ENCODE measurements at places on chromosomes 4 and X.

DNA sequence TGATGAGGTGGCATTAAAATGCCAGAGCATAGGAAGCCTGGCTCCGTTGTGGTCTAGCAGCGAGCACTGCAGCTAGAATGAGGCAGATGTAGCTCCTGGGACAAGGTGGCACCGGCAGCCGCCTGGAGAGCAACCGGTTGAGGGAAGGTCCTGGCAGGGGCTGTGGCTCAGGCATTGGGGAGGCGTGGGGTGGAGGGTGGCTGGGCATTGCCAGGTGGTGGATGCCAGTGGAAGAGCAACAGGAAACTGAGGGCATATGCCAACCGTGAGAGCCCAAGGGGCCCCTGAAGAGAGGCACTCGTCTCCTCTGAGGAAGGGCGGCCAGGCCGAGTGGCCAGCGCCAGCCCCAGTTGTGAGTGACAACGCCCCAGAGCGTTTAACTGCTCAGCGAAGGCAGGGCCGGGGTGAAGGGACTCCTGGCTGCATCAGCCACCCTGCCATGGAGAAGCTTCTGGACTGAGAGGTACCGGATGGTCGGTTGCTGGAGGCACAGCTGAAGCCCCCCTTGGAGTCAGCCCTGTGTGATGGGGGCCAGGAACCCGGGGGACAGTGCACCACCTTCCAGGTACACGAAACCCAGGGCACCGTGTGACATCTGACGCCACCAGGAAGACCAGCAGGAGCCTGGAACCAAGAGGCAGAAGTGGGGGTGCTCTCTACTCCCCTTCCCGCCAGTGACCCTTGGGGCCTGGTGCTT, 13.2 kb upstream of the PDE6B start:
- no peak for DNase-seq

GRCh38 chrX:129716507-129716906, 22.3 kb upstream of the XPNPEP2 start:
- no peak for DNase-seq

GRCh38 chr4:53804719-53805118, 213.4 kb upstream of the LNX1 start:
- no peak for DNase-seq

DNA sequence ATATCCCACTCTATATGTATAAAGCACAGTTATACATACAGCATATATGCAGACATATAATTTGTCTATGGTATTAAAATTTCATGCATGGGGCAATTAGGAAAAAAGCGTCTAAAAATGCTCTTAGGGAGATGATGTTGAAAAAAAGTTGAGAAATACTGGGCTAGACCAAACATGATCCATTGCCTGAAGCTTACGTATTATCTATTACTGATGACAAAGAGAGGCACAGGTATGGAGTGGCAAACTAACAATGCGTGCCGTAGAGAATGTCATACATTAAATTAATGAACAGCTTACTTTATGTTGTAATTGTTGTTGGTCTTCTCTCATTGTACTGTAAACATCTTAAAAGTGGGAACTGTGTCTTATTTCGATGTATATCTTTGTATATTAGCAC, 13.9 kb downstream of the RHOH start:
- no peak for DNase-seq

DNA sequence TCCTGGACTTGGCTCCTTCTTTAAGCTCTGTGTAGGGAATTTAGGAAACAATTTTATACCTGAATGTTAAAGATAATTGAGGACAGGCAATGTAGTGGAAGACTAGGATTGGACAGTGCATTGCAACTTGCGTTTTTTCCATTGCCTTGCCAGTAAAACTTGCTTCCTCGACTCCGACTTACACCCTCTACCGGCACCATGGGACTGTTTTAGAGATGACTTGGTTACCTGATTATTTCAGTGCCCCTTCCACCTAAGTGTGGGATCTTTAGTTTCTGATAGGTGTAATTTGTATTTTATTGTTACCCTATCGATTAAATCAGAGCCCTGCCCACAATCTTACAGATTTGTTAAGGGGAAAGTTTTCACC, 1.2 kb downstream of the PRPS1 start:
- DNase-seq: no peak

DNA sequence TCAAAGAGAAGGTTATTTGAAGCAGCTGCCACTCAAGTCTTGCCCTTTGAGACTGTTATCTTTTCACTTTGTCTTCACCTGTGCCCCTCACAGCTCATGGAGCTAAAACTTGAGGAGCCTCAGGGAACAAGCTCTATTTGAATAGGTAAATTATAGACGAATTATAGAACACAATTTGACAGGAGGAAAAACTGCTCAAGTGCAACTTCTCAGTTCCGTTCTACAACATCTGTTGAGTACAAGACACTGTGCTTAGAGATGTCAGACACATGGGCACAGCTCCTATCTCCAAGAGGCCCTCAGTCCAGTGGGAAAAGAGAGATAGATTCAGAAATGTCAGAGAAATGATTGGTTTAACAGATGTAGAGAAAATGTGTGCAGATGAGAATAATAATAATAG, 5.1 kb downstream of the PPP1R2C start:
- no peak for DNase-seq

DNA sequence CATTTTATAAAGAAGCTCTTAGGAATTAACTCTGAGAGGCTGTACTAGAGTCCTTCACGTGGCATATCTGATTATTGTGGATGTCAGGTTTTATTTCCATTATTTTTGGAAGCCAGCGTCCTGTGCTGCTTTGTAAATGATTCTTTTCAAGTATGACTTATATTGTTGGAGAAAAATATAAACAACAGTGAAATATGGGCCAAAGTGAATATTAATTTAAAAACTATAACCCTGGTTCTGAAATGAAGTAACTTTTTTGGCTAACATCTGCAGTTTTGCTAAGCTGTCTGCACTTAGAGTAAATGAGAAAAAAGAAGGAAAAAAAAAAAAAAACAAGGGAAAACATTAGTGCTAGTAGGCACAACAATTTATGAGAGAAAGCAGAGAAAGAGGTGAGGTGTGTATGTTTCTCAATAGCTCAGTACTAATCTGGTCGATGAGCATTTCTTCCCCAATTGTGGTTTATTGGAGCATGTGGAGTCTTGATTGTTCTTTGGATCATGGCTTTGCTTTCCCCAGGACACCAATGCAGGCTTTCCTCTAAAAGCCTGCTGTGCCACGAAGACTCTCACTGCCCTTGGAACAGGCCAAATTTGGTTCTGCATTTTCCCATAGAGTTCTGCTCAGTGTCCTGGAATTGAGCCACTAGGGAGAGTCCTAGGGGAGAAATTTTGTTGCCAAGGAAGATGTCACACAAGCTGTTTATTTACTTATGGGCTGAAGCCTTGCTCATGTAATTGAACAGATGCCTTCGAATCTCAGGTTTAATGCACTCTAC, 273.3 kb downstream of the DKK2 start:
- no peak for DNase-seq

- no peak for DNase-seq
Observed at GRCh38 chr4:174859904-174860303, 30.9 kb upstream of the GLRA3 start.

- no peak for DNase-seq
Observed at GRCh38 chr4:118972167-118972566, 83.5 kb downstream of the SYNPO2 start.

GRCh38 chrX:65488495-65488894, 46.1 kb downstream of the LAS1L start:
- no peak for DNase-seq

DNA sequence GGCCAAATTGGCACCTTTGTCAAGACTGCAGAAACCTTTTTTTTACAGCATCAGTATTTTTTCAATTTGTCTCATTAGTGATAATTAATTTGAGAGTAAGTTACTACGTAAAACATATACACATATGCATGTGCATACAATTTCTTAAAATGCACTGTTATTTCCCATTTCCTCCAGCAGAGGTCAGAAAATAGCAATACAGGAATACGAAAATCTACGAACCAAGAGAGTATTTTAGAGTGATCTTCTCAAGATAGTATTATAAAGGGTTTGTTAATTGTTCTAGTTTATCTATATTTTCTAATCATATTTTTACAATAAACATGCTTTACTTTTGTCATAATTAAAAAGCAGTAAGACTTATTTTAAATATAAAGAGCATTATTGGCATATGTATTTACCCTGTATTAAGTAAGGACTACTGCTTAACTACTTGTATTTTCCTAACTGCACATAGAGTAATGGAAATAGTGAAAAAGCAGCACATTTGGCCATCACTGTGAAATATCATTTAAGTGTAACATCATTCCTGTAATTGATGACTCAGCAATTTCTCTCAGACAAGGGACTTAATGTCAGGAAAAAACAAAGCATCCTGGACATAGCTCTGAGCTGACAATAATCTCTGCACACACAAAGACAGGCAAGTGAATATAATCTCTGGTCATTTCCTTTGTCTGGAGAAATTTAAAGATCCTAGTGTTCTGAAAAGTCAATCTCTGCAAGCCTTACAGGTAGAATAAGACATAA, 45.6 kb downstream of the MAOB start:
- DNase-seq: no peak

DNA sequence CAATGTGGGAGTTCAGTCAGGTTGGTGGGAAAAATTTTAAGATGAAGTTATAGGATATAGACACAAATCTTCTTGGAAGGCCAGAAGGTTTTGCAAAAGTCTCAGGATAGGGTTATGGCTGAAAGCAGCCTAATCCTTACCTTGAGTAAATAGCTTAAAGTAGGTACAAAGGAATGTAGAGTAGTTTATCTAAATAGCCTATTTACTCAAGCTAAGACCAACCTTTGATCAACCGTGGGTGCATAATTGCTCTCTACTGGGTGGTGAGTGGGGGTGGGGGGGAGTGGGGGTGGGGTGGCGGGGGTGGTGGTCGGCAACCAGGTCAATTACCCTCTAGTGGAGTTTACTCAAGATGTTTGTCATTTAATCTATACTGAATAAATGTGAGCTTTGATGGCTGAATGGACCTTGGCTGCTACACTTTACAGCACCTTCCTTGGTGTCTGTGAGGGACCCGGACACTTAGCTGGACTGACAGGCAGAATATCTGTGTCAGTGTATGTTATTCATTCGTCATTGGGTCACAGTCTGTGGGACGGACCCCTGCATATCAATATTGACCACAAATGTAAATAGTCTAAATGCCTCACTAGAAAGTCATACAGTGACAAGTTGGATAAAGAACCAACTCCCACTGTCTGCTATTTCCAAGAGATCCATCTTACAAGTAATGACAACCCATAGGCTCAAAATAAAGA, 545.7 kb upstream of the PABPC4L start:
- DNase-seq: no peak

DNA sequence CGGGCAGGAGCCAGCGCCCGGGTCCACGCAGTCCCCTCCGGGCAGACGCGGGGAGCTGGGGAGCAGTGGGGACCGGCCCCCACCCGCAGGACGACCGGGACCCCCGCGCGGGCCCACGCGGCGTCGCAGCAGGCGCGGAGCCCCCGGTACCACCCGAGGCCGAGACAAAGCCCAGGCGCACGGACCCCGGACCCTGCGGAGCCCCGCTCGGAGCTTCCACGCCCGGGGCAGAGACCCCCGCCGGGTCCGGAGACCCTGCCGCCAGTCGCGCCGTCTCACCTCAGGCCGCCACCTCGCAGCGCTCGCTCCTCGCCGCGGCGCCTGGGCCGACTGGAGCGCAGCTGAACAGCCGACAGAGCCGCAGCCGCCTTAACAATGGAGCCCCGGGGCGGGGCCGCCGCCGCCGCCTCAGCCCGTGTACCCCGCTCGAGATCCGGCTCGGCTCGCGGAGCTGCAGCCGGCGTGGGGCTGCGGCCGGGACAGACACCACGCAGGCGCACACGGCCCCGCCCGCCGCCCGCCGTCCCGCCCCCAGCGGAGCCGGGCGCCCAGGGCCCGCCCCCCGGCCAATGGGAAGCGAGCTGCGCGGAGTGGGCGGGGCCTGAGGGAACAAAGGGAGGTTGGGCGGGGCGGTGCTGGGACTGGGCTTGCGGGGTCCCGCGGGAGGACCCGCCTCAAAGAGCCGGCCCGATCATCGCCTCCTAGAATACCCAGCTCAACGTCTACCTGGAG, at the start of gene AFAP1:
AFAP1 (minus strand) TSS at position 485 of the 732 bp plus-strand sequence. CDS start 67,783 bp downstream, outside the sequence.
- peak; percentile 83 for DNase-seq

GRCh38 chr4:54289316-54289715, 60.2 kb downstream of the PDGFRA start:
- no peak for DNase-seq

DNA sequence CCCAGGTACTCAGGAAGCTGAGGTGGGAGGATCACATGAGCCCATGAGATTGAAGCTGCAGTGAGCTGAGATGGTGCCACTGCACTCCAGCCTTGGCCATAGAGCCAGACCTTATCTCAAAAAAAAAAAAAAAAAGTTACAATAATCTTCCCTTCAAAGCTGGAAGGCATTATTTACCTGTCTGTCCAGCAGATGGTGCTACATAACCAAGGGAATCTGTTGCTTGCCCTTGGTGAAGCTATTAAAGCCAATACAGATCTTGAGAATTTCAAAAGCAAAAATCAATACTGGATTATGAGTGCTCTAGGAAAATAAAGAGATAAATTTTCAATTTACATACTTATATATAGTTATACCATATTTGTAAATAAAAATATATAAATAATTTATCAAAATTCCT, 25.9 kb downstream of the PKD2 start:
- peak; percentile 3 for DNase-seq

DNA sequence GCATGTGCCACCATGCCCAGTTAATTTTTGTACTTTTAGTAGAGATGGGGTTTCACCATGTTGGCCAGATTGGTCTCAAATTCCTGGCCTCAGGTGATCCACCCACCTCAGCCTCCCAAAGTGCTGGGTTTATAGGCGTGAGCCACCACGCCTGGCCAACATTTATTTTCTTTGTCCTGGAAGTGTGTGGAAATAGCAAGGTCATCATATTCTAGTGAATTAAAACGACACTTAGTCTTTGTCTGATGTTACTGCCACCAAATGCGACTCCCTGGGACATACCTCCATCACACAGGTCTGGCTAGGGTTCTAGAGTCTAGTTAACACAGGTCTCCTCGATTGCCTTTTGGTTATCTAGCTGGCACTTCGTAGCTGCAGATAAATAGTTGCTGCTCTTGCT, 203.1 kb downstream of the AASDH start:
- no peak for DNase-seq

- no peak for DNase-seq
Observed at GRCh38 chr4:96164814-96165351, 325.0 kb downstream of the PDHA2 start.

- no peak for DNase-seq
Observed at GRCh38 chr4:105389167-105389566, 84.7 kb downstream of the PPA2 start.

DNA sequence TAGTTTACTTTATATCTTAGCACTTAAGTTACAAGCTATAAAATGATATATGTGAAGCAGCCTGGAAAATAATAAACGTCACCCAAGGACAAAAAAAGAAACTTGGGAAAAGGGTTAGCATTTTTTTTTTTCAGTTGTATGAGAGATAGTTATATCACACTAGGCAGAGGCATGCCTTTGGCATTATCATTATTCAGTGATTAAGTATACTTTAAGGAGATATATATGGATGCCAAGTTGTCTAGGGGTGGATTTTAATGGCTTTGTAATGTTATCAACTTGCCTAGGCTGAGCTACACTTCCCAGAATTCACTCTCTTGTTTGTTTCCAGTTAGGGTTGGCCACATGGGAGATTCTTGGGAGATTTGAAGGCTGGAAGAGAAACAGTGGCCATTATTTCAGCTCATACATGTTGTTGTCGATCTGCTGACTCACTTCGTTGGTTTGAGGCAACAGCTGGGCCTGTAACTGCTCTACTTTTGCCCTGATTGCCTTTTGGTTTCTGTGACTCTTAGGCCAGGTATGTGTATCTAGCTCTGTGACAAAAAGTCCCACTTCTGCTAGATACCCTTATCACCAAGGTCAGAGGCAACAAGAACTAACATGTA, 11.5 kb upstream of the SRPX start:
- no peak for DNase-seq

- DNase-seq: no peak
Observed at GRCh38 chr4:169934794-169935429, 91.3 kb downstream of the MFAP3L start.

All from stimulated activated CD4-positive, alpha-beta T cell treated with anti-CD3 and anti-CD28 coated beads, TNF-alpha, amount 100 ng/mL, for 4 hours (primary cell).